ENCODE measurements at places on chromosomes 4 and X.

GRCh38 chr4:56655209-56655626 is 25.9 kb downstream of the HOPX start:
- DNase-seq = peak; percentile 46

DNA sequence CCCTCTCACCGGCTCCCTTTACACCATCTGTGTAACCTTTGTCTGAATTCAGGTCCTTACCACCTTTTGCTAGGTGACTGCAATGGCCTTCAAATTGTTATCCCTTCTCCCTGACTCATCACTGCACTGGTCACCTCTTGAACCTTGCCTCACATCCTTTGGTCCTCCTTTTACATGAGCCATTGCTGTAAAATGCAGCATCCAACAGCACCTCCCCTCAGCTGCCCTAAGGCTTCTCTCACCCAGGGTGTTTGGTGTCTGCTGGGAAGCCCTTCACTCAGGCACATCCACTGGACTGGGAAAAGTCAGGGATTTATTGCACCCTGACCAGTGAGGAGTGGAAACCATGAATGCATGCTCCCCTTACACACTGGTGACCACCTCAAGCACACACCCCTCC is 192.5 kb upstream of the GATB start:
- DNase-seq = no peak

- no peak for DNase-seq
These were observed 76.9 kb upstream of the SCOC start for GRCh38 chr4:140296335-140297220.

DNA sequence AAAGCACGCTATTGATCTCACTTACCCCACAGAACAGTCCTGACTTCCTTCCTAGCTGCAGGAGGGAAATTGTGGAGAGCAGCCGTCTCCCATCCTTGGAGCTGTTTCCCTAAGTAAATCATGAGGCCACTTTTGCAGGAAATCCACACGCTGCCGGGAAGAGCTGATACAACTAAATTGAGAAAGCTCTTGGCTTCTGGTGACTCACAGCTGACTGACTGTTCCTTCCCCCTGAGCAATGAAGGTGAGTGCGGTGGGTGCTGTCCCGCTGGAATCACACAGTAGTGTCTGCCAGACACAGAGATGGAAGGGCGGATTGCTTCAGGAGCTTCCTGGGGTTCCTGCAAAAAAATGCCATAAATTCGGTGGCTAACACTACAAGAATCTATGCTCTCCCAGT is 268.9 kb downstream of the ASMT start:
- no peak for DNase-seq

DNA sequence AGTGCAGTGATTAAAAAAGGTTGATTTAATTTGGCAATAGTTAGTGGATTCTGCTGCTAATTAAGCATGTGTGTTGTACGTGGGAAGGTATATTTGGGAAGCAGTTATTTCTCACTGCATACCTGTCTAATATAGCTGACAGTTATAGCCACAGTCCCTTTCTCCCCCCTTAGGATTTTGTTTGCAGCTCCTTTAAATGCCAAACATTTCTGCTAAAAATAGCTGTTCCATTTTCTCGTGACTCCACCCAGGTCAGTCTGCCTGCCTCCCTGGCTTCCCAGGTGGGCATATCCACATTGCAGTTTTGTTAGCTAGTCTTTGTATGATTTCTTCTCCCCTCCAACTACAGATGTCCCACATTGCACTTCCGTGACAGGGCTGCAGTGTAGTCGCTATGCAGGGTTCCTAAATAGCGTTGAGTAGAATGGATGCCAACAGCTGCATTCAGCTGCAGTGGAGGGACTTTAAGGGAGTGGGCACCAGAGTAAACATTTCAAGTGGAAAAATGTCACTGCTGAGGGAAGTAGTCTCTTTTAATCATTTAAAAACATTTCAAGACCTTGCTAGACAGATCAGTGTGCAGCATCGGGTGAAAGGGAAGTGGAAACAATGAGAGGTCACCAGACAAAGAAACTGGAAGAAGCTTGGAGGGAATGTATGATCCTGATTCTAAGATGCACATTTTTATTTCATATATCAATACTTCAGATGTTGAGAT is 326.3 kb downstream of the RAPGEF2 start:
- DNase-seq = no peak

GRCh38 chrX:136207546-136207945 is 43.7 kb downstream of the MAP7D3 start:
- DNase-seq = no peak

DNA sequence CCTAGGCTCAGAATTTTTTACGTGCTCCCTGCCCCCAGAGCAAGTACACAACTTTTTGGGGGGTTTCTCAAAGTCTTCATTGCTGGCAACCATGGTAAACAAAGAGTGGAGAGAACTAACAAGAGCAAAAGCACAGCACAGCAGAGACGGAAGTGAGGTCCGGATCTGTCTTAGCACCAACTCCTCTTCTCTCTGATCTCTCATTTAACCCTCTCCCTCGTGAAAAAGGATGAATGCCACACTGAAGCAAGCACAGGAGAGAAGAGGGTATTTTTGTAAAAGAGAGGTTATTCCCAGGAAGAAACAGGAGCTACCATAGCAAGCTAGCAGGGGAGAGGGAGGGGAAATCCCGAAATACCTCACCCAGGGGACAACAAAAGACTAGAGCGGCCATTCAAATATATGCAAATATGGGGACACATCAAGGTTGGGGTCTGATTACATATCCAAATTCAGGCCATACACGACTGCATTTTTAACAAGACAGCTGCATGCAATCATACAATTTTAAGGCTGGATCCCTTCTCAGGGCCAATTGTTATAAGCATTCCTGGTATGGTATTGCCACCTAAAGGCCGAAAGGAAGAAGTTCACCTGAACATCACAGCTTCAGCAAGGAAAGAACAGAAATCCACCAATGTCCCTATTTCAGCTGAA is 46.6 kb downstream of the CD40LG start:
- peak; percentile 32 for DNase-seq

DNA sequence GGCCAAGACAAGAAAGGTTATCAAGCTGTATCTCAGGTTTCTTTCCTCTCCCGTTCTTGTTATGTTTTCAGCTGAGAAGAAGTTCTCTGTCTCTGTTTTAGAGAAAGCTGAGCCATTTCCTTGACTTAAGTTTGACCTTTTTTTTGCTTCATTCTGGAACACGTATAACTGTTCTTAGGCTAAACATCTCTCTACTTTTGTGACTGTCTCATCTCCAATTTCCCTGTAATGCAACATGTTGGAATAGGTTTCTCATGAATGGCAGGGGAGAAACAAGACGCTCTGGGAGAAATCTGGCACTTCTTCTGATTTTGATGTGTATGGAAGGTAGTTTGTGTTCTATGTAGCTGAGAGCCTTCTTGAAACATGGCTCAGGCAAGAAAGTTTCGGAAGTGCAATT is 36.2 kb upstream of the SFRP2 start:
- DNase-seq = no peak

DNA sequence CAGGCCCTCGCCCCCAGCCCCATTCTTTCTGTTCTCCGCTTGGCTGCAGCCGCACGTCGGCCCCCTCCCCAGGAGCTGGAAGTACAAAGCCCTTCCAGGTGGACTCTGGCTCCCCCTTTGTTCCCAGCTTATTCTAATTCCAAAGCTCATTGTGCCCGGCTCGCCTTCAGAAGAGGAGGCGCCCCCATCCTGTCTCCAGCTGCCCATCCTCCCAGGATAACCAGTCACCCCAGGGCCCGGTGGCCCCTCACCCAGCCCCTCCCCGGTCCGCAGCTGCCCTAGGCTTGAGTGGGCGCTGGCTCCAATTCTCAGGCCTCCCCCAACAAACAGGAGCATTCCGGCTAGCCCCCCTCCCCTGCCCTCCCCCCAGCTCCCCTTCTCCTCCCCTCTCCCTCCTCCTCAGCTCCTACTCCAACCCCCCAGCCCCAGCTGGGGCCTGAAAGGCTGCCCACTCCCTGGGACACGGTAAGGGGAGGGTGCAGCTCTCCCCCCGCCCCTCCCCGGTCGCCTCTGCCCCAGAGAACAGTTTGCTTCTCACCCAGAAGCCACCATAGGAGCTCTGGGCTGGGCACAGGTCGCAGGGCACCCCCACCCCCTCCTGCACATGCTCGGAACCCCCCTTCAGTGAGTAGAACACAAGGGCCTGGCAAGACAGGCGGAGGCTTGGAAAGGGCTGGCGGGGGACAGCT is 3.1 kb upstream of the SLC6A8 start:
- no peak for DNase-seq

GRCh38 chr4:101211146-101211553 is 136.2 kb downstream of the PPP3CA start:
- no peak for DNase-seq

GRCh38 chr4:125639182-125639621 is 324.4 kb downstream of the FAT4 start:
- no peak for DNase-seq

Data from GM20000 (cell line).